ENCODE measurements at places on chromosomes 11 and 22.

GRCh38 chr11:78815831-78816230 lies 241.2 kb upstream of the NARS2 start:
- no peak for DNase-seq

- no peak for DNase-seq
Measured at GRCh38 chr22:32469799-32470212, 4.8 kb upstream of the FBXO7 start.

- DNase-seq: no peak
Measured at GRCh38 chr11:32173977-32174376, 83.1 kb downstream of the RCN1 start.

- no peak for DNase-seq
Measured at GRCh38 chr11:61702701-61703312, 22.6 kb downstream of the DAGLA start.

GRCh38 chr11:92557879-92558278 lies 333.3 kb downstream of the FAT3 start:
- DNase-seq: no peak

- no peak for DNase-seq
Measured at GRCh38 chr11:107092667-107093066, 74.4 kb upstream of the GUCY1A2 start.

DNA sequence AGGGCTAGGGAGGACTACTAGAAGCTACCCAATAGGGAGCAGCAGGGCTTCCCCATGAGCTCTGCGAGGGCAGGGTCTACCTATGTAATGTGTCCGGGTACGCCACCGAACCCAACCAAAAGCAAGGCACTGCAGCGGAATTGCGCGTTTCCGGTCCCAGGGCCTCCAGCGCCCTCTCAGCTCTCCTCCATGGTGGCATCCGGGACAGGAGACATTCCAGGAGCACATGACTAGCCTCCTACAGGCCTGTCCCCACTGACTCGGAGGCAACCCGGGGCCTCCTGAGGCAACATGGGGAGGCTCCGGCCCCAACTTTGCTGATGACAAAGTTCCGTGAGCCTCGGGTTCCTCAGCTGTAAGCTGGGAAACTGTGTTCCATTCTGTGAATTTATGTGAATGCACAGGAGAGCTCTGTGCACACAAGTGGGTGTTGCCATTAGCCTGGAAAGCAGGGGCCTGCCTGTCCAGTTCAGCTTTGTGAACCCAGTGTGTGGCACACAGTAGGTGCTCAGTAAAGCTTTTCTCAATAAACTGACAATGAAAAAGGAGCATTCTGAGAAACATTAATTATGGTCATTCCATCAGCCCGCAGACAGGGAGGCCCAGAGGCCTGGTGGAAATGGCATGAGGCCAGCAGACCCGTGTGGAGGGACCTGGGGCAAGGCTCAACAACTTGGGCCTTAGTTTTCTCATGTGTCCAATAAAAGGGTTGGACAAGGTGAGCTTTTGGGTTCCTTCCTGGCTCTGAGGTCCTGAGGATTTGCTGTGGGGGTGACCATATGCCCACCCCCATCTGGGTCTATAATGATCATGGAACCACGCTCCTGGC lies 50.3 kb downstream of the CHRDL2 start:
- DNase-seq: no peak

DNA sequence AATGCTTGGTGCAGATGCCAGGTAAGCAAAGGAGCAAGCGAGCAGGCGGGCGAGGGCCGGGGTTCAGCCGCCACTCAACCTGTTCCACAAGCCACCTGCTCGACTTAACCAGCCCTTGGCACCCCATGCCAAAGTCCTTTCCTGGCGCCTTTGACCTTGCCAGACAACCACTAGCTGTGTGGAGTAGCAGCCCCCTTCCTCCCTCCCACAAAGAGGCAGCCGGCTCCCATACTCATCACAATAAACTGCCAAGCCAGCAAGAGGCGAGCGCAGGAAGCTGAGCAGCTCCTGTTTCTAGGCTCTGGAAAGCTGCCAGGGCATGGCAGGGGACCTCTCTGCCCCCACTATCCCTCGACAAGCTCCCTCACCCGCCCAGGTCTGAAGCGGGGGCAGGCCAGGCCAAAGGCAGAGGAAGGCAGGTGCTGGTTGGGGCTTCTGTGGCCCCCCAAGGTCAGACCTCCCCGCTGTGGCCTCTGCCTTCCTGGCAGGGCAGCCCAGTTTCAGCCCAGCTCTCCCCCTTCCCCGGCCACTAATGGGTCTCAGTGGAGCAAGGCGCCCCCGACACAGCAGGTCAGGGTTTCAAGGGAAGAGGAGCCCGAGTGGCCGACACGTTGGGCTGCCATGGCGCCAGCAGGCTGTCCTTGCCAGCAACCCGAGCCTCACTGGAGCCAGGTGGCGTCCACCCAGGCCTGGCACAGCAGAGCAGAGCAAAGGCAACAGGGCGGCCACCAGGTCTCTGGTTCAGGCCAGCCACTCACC lies 15.3 kb downstream of the MACROD1 start:
- peak; percentile 76 for DNase-seq

DNA sequence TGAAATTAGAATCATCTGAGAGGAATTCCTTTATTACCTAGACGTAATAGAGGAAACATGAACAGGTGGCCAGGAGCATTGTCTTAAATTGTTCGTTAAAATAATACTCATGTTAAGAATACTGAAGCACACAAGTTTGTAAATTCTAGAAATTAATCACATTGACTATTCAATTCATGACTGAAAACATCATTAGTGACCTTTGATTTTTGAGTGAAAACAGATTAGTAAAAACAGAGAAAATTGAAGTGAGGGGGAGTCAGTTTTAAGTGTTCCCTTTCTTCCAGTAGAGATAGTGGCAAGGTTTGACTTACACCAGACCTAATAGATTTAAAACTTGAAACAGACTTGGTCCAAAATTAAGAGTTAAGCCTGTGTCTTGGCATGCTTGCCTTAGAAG lies 1.4 kb downstream of the ZFP91 start:
- DNase-seq: no peak

DNA sequence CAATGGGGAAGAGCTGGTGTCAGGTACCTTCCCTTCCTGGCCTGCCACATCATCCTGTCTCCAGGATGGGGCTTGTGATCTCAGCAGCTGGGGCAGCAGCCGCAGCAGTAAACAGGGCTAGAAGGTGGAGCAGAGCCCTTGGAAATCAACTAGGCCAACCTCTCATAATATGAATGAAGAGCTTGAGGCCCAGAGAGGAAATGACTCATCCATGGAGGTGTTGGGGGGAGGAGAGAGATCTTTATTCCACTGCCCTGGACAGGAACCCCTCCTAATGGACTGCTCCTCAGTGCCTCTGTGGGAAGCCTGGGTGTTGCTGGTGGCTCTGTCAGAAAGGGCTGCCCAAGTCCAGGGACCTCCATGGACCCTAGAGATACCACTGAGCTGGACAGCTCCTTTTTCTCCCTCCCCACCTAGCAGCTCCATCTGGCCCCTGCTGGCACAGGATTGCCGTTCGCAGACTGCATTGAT lies 111.8 kb downstream of the OSBP2 start:
- DNase-seq: no peak

- no peak for DNase-seq
Measured at GRCh38 chr11:17687946-17688670, 31.3 kb upstream of the MYOD1 start.

DNA sequence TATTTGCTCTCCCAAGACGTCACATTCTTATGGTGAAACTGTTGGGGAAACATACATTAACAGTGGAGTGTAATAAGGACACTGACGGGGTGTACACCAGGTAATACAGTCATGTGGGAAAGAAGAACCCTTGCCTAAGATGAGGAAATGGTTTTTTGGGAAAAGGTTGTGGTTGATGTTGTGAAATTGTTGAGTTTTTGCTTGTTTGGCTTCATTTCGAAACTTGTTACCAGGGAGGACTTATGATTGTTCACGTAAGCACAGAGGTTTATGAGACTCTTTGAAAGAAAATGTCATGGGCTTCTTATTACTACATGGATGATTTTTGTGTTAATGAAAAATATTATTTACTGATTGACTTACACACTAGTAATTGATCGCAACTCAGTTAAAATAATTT lies 16.8 kb downstream of the ANO3 start:
- no peak for DNase-seq

- DNase-seq: no peak
Measured at GRCh38 chr11:2976294-2977063, 15.7 kb downstream of the NAP1L4 start.

DNA sequence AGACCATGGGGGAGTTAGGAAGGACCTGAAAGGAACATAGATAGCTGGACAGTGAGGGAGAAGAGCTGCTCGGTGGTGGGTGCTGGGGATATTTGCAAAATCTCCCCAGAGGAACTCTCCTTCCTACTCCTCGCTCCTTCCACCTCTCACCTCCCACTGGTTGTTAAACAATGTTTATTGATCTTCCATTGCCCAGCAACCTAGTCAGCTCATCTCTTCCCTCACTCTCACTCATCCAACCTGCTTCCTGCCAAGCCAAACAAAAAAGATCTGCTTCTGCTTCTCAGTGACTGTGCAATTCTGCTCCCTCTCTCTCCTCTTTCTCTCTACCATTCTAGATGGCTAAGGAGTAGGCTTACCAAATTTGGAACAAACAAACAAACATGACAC lies 115.0 kb downstream of the SLC1A2 start:
- no peak for DNase-seq

GRCh38 chr11:101860696-101861427 lies 53.9 kb upstream of the CEP126 start:
- DNase-seq: no peak

DNA sequence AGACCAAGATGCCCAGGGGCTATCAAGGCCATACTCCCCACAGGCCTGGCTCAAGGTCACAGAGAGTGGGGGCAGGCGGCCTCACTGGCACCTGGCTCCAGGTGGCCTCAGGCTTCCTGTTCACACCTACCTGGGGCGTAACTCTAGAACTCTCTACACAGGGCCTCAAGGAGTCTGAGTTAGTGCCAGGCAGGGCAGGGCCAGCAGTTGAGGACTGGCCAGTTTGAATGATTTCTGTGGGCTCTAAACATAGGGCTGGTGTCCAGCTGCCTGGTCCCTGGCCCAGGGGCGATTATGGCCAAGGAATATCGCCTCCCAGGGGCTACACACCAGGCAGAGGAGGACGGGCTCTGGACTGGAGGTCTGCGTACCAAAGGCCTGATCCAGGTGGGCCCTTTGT lies 79.2 kb downstream of the WNT7B start:
- peak; percentile 26 for DNase-seq

DNA sequence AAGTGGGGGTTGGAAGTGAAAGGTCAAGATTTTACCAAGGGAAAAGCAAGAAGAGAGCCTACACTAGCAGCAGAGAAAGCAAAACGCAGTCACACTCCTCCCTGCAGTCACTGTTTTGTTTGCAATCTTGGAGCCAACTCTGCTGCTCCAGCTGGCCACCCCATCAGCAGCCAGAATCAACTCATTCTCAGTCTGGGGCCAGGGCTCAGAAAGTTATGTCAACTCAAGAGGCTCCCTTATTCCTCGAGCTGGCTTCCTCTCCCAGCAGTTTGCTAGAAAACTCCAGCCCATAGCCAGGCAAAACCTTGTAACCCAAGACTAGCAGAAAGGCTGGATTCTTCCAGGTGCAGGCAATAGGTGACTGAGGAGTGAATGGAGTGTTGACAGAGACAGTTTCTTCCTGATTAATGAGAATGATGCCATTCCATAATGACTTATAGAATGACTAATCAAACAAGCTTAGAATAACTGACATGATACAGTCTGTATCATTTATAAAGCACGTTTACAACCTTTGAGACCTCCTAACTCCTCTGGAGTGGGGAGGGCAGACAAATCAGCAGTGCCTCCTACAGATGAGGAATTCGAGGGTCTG lies 53.4 kb downstream of the P4HA3 start:
- DNase-seq: no peak

GRCh38 chr11:23725752-23726151 lies 771.1 kb upstream of the LUZP2 start:
- DNase-seq: no peak

- DNase-seq: no peak
Measured at GRCh38 chr22:16776080-16776479, 49.1 kb downstream of the XKR3 start.

- DNase-seq: no peak
Measured at GRCh38 chr11:46160100-46160499, 38.8 kb upstream of the PHF21A start.

GRCh38 chr11:101327908-101328307 lies 198.3 kb upstream of the PGR start:
- no peak for DNase-seq

DNA sequence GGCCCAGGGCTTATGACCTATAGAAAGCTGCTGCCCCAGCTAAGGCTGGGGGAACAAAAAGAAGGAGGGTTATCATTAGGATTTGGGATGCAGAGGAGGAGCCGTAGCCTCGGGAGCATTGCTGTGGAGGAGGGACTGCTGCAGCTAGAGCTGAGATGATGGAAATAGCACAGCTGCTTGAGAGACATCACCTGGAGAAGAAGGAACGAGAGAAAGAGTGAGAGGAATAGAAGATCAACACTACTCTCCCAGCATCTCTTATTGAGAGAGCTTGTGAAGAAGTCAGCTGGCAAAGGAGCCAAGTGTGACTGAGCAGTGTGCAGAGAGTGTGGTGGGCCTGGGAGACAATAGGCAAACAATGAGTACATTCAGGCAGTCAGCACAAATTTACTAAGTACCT lies 100.7 kb upstream of the PLET1 start:
- no peak for DNase-seq

DNA sequence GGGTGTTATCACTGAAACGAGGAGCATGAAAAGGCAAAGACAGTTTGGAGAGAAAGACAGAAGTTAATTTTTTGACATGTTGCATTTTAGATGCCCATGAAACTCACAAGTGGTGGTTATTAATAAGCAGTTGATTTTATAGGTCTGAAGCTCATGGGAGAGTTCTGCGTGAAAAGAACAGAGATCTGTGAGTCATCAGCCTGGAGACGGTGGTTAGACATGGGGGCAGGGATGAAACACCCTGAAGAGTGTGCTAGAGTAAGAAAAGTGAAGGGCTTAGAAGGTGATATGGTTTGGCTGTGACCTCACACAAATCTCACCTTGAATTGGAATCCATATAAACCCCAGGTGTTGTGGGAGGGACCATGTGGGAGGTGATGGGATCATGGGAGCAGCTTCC lies 289.1 kb upstream of the ISX start:
- no peak for DNase-seq

DNA sequence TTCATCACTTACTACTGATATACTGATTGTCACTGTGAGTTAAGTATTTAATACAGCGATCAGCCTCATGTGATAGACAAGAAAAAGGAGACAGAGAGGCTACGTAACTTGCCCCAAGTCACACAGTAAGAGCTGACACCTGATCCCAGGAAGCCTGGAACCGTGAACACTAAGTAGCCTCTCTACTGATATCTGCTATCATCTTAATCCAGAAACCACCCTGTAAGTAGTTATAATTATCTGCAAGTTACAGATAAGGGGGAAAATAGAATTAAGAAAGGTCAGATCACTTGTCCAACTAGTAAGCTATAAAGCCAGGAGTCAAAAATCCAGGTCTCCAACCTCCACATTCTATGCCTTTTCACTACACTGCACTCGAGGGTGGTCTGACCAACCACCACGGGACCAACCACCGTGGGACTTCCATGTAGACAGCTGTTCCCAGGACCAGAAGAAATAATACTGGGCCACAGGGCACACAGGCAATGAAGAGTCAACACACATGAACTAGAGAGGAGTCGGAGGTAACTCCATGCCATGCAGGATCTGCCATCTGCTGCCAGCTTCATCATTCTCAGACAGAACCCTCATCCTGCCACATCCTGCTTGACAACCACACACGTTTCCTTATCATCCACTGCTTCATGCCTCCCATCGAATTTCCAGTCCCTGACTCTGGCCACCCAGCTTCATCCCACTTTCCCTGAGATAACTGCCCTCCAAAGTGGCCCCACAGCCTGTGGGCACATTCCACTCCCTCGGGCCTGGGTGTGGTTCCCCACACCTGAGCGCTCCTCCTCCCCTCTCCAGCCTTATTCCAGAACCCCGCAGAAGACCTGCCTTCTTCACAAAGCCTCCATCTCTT lies 58.6 kb downstream of the MICAL3 start:
- DNase-seq: no peak
